ENCODE measurements at places on chromosomes 2 and 18.
A peak's percentile ranks its signal among the peaks of the same experiment; 100 is the strongest.

- no peak for DNase-seq
These were observed 12.3 kb downstream of the KCTD1 start for GRCh38 chr18:26536032-26536431.

DNA sequence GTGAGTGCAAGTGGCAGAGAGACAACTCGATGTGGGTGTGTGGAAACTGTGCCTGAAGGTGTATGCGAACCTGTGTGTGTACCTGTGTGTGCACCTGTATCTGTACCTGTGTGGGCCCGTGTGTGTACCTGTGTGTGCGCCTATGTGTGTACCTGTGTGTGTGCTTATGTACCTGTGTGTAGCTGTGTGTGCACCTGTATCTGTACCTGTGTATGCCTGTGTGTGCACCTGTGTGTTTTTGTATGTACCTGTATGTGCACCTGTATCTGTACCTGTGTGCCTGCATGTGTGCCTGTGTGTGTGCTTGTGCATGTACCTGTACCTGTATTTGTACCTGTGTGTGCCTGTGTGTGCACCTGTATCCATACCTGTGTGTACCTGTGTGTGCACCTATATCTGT lies 150.6 kb downstream of the MYT1L start:
- DNase-seq = no peak

- DNase-seq = peak; percentile 26
These were observed 146.5 kb downstream of the NCKAP5 start for GRCh38 chr2:133421516-133422324.

- DNase-seq = no peak
These were observed 7.0 kb downstream of the HJURP start for GRCh38 chr2:233847248-233847898.

GRCh38 chr2:234981197-234982095 lies 29.6 kb downstream of the SH3BP4 start:
- DNase-seq = no peak

DNA sequence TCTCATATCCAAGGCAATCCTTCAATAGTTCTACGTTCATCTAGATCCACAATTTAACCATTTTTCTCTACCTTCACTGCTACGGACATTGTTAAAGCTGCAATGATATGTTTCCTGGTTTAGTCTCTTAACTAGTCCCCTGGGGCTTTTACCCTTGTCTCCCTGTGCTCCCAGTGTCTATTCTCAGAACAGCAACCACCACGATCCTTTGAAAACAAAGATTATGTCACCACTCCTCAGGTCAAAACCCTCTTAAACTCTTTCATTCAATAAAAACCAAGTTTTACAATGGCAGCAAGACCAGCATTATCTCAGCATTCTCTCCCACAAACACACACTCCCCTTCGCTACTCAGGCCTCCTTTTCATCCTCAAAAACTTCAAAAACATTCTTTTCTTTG lies 298.2 kb upstream of the CHST9 start:
- no peak for DNase-seq

DNA sequence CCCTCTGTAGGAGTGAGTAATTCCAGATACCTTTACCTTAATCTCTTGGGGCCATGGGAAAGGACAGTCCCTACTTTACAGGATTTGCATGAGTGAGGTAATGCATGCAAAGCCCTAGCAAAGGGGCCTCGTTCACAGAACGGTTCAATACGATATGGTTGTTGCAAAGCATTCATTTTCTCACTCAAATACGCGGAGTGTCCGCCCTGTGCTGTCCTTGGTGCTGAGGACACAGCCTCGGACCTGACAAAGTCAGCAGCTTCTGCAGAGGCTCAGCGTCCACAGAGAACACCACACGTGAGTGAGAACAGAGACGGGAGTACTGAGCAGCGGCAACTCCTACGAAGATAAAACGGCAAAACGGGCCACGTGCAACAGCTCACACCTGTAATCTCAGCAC lies 125.7 kb downstream of the EIPR1 start:
- no peak for DNase-seq

DNA sequence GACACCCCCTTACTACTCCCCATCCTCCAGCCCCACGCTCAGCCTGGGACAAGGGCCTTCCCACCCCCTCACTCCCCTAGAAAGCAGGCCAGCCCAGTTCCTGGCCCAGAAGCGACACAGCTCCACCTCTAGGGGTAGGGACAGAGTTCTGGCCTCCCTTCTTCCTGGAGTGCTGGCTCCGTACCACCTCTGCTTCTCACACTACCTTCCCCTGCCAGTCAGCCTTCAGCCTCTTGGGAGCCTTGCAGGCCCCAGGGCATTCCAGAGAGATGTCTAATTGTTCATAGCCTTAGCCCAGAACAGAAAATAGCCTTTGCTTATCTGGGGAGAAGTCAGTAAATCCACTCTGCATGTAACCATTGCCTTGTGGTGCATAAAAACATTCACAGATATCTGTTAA lies 13.1 kb upstream of the CATIP start:
- no peak for DNase-seq

DNA sequence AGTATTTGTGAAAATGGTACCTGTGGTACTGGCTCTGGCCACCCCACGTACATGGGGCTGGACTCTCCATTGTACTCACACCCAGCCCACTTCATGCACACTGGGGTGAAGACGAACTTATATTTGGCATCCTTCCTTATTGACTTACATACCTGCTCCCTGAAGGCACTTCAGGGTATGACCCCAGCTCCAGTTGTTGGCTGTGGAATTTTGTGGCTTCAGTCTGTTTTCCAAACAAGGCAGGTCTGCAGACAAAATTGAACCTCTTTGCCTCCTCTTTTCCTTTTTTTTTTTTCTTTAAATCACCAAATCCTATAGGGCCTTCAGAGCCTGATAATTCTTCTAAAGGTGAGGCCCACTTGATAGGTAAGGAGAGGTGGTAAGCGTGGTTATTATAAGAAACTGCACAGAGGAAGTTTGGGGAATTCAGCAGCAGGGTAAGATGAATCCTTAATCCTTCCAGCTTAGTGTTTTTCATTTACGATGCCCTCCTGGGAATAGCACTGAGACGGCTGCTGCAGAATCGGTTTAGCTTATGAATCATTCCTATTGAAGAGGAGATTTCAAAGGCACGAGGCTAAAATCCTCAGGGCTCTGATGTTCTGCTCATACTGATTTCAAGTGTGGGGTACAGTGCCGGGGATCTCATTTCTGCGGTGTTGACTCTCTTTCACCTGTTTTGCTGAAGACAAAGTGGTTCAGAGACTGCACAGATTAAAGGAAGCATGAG lies 55.2 kb downstream of the KIF5C start:
- DNase-seq = no peak

DNA sequence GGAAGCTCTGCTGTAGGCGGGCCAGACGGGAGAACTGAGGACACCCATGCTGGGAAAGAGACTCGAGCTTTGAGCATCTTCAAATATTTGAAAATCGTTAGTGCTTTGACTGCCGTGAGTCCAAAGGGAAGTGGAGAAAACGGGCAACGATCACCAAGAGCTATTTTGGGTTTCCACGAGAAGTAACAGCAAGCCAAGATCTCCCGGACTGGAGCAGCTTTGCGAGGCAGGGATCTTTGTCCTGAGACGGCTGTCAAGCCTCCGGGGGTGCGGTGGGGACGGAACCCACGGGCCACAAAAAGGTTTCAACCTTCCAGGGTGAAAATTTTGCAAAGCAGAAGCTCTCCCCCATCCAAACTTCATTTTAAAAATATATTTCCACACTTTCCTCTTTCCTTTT lies 195.8 kb downstream of the NDUFA10 start:
- DNase-seq = no peak

DNA sequence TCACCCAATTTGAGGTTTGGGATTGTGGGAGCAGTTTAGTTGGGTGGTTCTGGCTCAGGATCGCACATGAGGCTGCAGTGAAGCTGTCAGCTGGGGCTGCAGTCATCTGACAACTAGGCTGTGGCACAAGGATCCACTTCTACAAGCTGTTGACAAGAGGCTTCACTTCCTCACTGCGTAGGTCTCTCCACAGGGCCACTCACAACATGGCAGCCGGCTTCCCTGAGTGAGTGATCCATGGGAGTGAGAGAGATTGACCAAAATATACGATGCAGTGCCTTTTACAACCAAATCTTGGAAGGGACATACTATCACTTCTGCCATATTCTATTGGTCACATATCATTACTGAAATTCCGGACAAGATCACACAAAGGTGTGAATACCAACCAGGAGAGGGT lies 187.5 kb downstream of the DLGAP1 start:
- no peak for DNase-seq

- no peak for DNase-seq
These were observed 43.0 kb upstream of the ZNF804A start for GRCh38 chr2:184555352-184555751.

DNA sequence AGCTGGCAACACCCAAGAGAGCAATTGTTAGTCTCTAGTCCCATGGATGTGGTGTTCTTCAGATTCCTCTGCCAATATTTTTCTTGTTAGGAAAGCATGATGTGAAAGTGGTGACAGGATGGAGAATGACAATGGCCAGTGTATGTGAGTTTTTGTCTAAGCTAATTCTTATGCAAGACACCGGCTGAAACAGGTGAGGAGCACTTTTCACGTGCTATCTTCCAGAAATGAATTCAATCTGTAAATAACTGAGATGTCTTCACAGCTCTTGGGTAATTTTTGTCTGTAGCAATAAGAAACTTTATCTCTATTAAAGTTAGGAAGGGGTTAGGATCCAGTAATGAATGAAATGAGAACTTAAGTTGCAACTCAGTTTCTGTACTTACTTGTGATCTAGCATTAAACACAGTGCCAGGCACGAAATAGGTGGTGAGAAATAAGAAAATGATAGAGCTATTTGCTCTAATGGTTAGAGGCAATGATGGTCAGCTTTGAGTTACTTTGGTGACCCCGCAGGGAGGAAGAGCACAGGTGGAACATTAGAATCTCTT lies 676 bp upstream of the AGPS start:
- DNase-seq = no peak

GRCh38 chr2:68251855-68252399 lies 405 bp downstream of the PPP3R1 start:
- peak; percentile 9 for DNase-seq

- no peak for DNase-seq
These were observed 144.7 kb downstream of the RNF144A start for GRCh38 chr2:7061921-7062320.

- DNase-seq = no peak
These were observed 605 bp downstream of the C2orf68 start for GRCh38 chr2:85611217-85611704.

- DNase-seq = no peak
These were observed 307.6 kb downstream of the RIT2 start for GRCh38 chr18:42807887-42808286.

GRCh38 chr2:217076657-217077232 lies 216.9 kb upstream of the TNP1 start:
- no peak for DNase-seq

DNA sequence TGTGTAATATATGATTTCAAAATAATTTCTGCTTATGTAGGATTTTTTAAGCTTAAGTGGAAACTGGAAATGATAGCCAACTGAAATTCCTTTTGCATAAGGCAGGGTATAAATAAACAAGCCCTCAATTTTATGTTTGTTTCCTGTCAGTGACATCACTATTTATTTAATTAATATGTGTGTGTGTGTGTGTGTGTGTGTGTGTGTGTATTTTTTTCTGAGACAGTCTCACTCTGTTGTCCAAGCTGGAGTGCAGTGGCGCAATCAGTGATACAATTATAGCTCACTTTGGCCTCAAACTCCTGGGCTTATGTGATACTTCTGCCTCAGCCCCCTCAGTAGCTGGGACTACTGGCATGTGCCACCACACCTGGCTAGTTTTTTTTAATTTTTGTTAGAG lies 29.3 kb upstream of the CYP20A1 start:
- no peak for DNase-seq

GRCh38 chr2:221335219-221335752 lies 236.8 kb downstream of the EPHA4 start:
- DNase-seq = no peak
